ENCODE measurements at places on chromosomes 16 and 17.
A peak's percentile ranks its signal among the peaks of the same experiment; 100 is the strongest.

GRCh38 chr17:32896647-32897258, 19.8 kb upstream of the MYO1D start:
- no peak for ATAC-seq

DNA sequence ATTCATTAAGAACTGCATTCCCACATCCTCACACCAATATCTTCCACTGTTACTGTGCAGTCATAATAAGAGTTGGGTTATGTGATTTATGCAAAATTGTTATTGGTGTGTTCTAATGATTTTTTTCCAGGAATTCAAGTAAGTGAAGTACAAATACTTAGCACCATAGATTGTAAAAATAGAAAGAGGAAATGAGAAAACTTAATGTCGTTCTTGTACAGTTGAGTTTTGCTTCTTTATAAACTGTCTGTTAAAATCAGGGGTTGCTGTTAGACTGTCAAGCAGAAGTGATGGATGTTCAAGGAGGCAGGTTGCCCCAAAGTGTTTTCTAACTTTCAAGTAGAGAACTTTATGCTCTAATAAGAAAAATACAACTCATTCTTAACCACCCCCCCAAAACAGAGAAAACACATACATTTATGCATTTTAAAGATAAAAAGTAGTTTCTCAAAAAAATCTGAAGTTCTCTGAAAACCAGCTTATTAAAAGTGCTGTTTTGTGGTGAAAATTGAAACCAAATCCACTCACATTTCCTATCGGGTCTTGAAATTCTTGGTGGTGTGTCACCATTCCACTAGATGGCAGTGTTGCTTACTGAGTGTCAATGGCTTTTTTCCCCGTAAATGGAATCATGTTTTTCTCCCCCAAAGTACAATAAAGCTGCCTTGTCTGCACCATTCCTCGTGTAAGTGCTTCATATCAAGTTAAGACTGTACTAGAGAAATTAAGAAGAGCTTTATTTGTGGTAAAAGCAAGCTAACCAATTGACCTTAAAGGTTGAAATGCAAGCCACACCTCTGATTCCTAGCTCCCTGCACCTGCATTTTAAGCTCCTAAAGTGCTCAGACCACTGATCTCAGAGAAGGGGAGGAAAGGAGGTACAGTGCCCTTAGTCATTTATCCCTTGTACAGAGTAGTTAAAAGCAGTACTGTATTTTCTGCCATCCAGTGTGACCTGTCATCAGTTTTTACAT, 4.7 kb upstream of the IGSF6 start:
- ATAC-seq, result peak; percentile 47

DNA sequence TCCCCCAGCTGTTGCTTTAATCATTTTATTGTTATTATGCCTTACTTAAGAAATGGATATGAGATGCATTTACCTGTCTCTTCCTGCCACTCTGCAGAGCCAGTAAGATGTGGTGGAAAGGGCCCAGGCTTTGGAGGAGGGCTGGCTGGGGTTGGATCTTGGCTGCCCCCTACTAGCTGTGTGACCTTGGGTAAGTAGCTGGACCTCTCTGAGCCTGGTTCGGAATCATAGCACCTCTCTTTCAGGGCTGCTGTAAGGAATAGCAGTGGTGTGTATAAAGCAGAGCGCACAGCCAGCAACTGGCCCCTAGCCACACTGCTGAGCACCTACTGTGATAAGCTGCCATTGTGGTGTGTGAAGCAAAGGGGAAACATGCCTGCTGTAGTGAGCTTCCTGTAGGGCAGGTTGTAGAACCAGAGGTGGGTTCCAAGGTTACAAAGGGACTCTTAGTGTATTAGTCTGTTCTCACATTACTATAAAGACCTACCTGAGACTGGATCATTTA, 23.9 kb downstream of the MAPT start:
- ATAC-seq, result no peak

DNA sequence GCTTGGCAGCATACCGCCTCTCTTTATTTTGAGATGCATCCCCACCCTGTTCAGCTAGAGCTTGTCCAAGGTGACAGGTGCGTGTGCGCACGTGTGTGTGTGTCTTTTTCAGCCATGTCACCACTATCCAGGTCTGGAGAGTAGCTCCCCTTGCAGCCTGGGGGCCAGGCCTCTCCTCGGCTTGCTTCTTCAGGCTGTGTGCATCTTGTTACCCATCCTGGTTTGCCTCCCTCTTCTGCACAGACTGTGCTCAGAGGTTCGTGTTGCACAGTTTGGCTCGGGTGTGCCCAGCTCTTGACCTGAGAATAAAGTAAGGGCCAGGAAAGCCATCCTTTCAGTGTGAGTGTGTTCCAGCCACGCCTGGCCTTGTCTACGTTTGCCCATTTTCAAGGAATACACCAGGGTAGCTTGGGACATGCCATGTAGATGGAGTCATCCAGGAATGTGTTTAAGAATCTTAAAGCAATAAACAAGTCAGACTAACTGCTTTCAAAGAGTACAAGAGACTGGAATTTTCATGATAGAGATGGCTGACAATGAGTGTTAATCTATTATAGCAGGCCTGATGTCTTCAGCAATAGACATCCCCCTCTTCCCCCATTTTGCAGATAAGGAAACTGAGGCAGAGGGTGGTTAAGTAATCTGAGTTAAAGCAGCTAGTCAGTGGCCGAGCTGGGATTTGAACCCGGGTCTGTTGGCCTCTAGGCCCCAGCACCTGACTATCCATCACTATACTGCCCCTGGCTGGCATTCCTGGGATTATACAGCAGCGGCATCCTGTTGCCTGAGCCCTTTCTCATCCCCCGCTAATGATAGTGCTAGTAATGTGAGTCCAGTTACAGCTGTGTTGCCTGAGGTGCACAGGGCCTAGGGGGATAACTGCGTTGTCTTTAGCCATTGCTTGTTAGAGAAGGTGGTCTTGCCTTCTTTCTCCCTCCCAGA, 77.9 kb downstream of the KSR1 start:
- ATAC-seq, result peak; percentile 88

Measured in SK-N-SH treated with all-trans-retinoic acid at 6 μM for 48 hours (cell line).